ENCODE measurements at places on chromosomes 6 and 20.

DNA sequence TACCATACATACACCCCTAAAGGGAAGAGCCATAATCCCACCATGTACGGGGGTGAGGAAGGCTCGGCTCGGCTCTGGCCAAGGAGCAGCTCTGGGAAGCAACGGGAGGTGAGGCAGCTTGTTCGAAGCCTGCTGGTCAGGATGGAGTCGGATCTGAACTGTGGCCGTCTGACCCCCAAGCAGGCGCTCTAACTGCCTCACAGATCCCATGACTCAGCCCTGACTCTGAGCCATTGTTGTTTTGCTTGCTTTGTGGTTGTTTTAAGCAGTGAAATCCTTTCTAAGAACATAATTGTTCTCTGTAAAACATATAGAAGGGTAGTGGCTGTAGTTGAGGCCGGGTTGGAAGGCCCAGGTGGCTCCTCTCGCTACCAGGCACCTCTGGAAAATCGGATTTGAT, 10.9 kb downstream of the C6orf132 start:
- DNase-seq, result no peak

- no peak for DNase-seq
These were observed 59.4 kb downstream of the TRMT6 start for GRCh38 chr20:5890773-5891441.

DNA sequence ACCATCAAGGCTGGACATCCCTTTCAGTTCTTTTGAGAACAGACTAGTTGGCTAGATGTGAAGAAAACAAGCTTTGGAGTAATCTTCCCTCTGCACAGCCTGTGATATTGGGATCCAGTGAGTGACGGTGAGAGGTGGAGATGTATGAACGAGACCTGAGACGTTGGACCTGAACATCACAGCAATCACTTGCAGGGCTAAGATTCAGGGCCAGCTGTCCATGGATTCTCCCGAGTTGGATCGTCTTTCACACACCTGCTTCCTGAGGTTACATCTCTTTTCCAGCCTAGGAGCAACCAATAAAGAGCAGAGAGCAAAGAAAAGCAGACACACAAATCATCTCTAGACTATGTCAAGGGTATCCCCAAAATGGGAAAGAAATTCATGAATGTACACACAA, 30.0 kb upstream of the TMEM14A start:
- no peak for DNase-seq

- no peak for DNase-seq
These were observed 88.4 kb downstream of the MAFB start for GRCh38 chr20:40600441-40601219.

GRCh38 chr6:110448846-110449540, 27.4 kb downstream of the SLC22A16 start:
- no peak for DNase-seq

GRCh38 chr20:61886721-61887595, 178.7 kb downstream of the TAF4 start:
- no peak for DNase-seq

DNA sequence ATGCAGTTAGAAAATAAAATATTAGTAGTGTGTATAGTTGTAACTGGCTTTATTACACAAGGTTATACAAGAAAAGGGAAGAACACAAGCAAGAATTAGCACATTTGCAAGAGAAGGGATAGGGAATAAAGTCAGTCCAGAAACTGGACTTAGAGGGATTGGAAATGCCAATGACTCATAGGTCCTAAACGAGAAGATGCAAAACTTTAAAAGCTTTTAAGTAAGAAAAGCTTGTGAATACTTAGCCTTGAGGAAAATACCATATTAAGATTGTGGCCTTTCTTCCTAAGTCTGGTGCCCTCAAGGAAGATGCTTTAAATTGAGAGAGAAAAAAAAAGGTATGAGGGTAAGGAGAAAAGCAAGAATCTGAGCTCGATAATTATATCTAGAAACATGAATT, 102.3 kb upstream of the MCHR2 start:
- DNase-seq, result no peak

GRCh38 chr6:80366051-80366450, 259.6 kb downstream of the BCKDHB start:
- no peak for DNase-seq

- DNase-seq, result no peak
These were observed 25.4 kb downstream of the ATG5 start for GRCh38 chr6:106300020-106300780.

DNA sequence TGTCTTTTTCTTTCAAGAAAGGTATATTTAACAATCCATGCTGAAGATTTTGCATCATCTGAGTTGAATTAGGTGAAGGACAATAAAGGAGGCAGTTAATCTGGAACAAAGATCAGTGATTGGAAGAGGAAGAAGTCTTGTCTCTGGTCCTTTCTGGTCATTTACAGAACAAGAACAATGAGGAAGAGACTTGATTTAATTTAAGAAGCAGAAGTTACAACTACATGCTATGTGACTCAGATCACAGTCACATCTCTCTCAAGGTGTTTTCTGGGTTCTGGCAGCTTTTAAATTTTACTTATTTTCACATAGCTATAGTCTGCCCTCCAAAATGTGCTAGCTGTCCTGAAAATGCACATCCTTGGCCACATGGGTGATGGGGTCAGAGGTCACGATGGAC, 53.5 kb upstream of the DEK start:
- DNase-seq, result no peak
